ENCODE measurements at places on chromosomes 4 and X.

DNA sequence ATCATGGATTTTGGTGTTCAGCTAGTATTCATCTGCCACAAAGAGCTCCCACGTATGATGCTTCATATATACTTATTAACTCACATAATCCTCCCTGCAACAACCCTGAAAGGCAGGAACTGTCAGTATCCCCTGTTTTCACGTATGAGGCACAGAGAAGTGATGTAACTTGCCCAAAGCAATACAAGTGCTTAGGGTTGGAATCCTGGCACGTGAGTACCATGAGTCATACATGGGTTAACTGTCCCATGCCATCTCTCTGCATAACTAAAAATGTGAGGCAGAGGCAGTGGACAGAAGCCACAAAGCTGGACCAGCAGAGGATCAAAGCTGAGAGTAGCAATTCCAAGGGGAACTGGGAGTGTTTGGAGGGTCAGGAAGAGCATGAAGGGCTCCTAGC lies 35.7 kb upstream of the EGFL6 start:
- DNase-seq: no peak

DNA sequence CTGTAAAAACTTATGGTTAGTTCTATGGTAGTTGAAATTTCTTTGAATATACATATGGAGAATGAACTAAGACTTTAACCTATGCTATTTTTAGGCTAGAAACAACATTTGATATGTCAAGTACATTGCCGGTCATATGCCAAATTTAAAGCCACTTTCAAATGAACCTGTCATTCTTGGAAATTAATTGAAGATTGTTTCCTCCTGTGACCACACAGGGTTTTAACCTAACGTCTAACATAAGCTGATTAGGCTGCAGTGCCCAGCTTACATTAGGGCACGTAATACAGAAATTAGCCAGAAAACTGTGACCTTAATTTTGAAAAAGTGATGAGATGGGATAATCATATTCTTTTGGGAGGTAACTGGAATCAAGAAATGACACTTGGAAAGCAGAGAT lies 645.9 kb downstream of the FSTL5 start:
- DNase-seq: no peak

DNA sequence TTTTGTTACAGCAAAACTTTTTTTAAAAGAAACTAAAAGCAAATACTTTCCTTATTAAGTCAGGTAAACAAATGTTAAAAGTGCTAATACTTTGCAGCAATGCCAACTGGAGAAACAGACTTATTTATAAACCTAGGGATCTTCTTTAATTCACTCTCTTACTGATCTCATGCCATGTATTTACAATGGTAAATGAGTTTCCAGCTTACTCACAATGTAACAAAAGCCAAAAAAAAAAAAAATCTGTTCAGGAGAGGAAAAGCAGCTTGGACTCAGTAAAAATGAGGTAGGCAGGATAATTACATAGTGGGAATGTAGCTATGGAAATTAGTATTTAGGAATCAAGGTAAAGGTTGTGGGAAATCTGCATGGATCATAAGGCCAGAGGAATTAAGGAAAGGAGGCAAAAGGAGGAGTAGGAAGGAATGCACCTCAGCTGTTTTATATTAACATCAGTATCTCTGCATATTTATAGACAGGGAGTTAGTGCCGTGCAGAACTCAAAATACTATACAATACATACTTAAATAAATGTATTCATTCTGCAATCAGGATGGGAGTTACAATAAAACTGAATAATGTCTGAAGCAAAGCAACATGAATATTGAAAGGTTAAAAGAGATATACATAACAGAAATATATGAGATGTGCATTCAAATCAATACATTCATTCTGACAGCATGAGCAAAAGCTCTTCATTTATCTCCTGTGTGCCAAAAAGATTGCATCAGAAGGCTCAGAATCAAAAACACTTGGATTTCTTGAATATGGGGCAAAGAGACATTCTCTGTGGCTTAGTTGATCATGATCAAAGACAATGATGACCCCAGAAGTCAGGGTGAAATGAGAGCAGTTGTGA lies 57.9 kb upstream of the ETNPPL start:
- DNase-seq: no peak

DNA sequence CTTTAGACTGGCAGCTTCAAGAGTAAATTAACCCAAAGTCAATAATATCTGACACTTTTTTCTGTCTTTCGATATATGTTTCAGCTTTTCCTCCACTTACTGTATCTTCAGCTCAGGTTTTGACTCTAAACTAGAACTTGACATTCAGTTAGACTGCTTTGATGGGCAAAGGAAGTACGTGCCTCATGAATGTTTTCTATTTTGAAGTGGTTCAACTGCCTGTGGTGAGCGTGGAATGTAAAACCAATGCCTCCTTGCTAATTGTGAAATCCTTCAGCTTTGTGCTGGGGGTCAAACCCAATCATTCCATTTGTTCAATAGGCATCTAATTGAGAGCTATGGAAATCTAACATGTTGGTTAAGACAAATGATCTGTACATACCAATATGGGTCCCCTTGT lies 857.0 kb upstream of the HTR2C start:
- no peak for DNase-seq

DNA sequence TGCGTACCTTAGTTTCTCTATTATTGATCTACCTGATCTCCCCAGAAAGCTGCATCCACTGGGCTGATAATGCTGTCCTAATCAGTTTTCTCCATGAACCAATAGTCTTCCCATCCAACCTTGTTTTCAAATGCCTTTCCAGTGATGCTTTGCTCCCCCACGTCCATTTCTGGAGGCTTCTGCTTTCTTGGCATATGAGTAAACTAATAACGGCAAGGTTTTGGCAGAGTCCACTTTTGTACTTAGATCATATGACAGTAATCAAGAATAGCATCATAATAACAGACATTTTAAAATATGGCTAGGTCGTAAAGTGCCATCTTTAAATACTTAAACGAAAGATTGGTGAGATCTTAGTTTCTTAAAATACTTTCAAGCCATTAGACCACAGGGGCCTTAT lies 38.4 kb upstream of the FAM9B start:
- no peak for DNase-seq

GRCh38 chr4:24995346-24995919 lies 35.3 kb downstream of the LGI2 start:
- no peak for DNase-seq

GRCh38 chr4:91826186-91826585 lies 477.6 kb upstream of the GRID2 start:
- DNase-seq: peak; percentile 1

GRCh38 chrX:45515262-45516215 lies 314.9 kb upstream of the DIPK2B start:
- peak; percentile 76 for DNase-seq

DNA sequence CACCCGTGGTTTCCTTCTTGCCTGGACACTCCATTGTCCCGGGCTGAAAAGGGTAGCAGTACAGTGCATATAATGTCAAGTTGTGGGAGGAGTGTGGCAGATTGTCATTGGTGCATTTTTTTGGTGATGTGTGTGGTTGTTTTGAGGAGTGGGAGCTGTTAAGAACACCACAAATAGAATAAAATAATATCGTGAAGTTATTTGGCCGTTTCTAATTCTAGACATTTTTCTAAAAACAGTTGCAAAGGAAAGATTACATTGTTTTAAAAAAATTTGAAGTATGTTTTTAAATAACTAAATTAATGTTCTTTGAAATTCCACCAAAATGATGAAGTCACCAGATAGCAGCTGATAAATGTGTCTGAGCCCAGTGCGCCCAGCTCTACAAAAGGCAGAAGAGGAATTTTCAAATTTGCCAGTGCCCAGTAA lies 1.3 kb downstream of the PKD2 start:
- DNase-seq: peak; percentile 49

DNA sequence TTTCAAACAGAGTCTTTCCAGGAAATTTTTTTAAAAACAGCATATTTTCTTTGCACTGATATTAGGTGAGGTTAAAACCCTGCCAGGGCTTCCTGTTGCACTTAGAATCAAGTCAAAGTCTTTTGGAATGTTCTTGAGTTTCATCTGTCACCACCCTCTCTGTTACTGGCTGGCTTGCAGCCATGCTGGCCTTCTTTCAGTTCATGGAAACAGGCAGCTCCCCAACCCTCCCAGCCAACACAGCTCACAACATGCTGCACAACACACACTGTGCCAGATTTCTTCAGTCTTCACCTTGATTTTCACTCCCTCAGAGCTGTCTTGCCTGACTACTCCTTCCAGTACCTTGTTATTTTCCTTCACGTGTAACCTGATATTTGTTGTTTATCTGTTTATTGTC lies 129.5 kb downstream of the KCNIP4 start:
- DNase-seq: no peak

GRCh38 chr4:89556601-89557305 lies 249.2 kb upstream of the GPRIN3 start:
- DNase-seq: no peak

- peak; percentile 44 for DNase-seq
Measured at GRCh38 chr4:85498068-85498733, 23.3 kb downstream of the ARHGAP24 start.

DNA sequence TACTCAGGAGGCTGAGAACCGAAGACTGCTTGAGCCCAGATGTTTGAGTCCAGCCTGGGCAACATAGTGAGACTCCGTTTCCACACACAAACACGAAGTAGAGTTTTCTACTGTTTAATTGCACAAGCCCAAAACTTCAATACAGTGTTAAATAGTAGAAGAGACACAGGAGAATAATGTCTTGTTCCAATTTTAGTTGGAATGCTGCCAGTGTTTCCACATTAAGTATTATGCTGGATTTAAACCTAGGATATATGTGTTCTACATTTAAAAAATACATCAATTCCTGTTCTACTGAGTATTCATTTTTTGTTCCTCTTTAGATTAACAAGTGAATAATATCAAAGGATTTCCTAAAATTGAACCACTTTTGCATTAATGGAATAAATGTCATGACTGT lies 91.3 kb downstream of the LCORL start:
- no peak for DNase-seq

- no peak for DNase-seq
Measured at GRCh38 chr4:15006416-15007024, 4.2 kb downstream of the CPEB2 start.

GRCh38 chrX:132393085-132393484 lies 95.8 kb downstream of the MBNL3 start:
- no peak for DNase-seq

DNA sequence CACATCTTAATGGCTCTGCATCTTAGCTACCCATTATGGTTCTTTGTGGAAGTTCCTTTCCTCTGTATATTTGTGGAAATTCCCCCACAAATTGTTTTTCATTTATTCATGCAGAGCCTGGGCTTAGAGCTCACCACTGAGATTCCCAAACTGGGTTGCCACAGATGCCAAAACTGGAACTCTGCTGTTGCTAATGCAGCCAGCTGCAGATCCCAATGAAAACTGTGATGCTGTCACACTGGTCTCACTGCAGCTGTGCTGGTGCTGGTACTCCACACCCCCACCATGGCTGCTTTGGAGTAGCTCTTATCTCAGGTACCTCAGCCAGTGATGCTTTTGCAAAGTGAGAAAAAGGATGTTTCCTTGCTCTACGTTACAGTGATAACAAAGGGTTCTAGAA lies 87.7 kb downstream of the DCK start:
- no peak for DNase-seq

DNA sequence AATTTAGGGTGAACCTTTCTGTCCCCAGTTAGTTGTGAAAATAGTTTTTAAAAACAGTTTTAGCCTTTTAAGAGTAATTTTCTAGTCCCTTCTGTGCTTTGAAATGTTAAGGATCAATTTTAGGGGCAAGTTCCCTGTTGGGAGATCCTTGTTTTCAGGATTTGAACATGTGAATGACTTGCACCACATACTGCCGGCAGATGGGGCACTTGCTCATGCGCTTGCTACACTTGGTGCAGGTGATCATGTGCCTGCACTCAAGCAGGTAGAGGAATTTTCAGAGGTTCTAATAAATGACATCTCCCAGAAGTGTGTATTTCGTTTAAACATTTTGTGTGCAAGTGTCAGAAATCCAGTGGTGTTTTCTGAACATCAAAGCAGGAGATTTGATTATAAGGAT lies 195.9 kb downstream of the CHM start:
- no peak for DNase-seq

- no peak for DNase-seq
Measured at GRCh38 chrX:154731184-154731583, 19.7 kb downstream of the GAB3 start.

DNA sequence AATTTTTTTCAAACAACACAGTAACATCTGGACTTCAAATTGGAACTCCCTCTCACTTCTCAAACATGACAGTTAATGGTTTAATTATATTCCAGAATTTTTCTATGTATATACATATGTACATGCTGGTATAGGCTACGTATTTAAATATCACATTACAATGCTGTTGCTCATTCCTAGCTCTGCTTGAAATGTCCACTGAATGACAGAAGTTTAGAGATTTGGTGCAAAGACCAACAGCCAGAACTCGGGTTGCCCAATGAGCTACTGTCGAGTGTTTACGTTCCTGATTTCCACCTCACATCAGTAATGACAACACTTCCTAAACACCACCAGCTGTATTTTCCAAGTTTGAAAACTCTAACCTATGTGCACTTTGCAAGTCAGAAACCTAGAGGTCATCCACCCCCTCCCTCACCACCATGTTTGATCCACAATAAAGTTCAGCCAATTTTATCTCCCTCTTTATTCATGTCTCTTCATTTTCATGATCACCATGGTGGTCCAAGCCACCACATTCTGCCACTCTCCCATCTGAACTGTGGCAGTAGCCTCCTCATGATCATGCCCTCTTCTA lies 49.3 kb upstream of the RPL34 start:
- DNase-seq: peak; percentile 48

- no peak for DNase-seq
Measured at GRCh38 chrX:140172401-140172800, 207.1 kb upstream of the CXorf66 start.

GRCh38 chrX:38538134-38538533 lies 23.2 kb upstream of the TSPAN7 start:
- no peak for DNase-seq

GRCh38 chrX:47360423-47361179 lies 9.8 kb upstream of the ZNF157 start:
- no peak for DNase-seq

- no peak for DNase-seq
Measured at GRCh38 chr4:174538876-174539250, 16.6 kb upstream of the HPGD start.

- no peak for DNase-seq
Measured at GRCh38 chr4:62470421-62470983, 1270.4 kb downstream of the ADGRL3 start.

GRCh38 chr4:184821242-184821641 lies 4.5 kb downstream of the ACSL1 start:
- no peak for DNase-seq

GRCh38 chr4:180993244-180993836 lies 1249.9 kb upstream of the TENM3 start:
- DNase-seq: no peak

- DNase-seq: no peak
Measured at GRCh38 chrX:134625315-134625718, 33.0 kb downstream of the PLAC1 start.

- no peak for DNase-seq
Measured at GRCh38 chr4:93289241-93289640, 539.3 kb upstream of the ATOH1 start.

GRCh38 chr4:8030121-8030781 lies 90.6 kb upstream of the AFAP1 start:
- DNase-seq: no peak
